ENCODE measurements at places on chromosomes 7 and 10.

GRCh38 chr10:28533571-28534304 is 820 bp downstream of the WAC start:
- DNase-seq = no peak

DNA sequence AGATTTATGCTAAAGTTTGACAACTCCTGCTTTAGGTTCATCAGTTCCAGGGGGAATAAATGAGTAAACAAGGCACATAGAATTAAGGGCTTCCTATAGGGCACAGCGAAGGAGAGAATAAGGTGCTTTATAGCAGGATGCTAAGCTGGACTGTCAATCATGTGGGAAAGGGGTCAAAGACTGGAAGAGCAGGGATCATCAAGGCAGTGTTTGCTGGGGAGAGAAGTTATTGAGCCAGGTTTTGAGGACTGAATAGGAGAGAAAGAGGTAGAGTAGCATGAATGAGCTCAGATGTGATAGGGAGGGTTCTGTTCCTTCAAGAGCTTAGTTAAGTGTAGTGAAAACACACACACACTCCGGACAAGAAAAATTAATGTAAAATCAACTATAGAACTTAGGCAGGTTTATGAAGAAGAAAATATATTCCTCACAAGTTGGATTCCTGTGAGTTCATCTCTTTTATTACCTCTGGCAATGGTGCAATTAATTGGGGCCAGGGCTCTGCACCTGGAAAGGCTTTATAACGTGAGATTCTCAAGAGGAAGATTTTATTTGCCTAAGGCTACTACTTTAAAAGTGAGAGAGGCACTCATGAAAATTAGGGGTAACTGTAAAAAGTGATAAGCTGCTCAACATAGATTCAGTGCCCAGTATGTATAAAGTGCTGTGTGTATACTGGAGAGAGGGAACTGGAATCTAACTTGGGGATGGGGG is 222.4 kb downstream of the AUTS2 start:
- no peak for DNase-seq

DNA sequence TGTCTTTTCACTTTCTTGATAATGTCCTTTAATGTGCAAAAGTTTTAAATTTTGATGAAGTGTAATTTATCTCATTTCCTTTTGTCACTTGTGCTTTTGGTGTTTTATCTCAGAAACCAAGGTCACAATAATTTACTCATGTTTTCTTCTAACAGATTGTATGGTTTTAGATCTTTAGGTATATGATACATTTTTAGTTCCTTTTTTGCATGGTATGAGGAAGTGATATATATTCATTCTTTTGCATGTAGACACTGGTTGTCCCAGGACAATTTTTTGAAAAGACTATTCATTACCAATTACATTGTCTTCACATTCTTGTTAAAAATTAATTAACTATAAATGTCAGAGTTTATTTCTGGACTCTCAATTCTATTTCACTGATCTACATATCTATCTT is 39.8 kb upstream of the GPR22 start:
- no peak for DNase-seq

DNA sequence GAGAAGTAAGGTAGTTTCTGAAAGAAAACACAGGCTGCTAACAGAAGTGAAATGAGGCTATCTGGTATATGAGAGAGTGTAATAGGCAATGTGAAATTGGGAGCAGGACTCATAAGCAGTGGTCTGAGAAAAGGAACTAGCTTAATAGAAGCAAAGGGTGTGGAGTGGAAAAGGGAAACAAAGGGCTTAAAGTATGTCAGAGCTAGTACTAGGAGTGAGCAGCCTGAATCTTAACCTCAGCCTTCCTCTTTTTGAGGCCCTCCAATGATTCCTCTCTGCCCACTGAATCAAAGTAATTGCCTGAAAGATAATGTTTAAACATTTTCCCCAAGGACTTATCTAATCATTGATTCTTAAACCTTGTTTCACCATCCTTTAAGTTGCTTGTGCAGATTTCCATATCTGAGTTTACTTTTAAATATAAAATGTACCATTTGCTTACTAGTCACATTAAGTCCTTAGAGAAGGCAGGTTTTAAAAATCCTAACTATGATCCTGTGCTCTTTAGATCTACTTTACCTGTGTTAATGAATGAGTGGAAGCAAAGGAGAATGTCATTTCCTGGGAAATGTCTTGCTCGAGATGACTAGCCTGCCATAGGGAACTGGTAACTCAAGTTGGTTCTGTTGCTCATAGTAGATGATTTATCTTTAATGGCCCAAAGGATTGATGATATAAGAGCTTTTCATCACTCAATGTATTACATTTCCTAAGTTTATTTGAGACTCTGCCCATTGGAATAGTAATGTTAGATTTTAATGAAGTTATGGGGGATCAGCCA is 155.0 kb downstream of the SKAP2 start:
- no peak for DNase-seq

DNA sequence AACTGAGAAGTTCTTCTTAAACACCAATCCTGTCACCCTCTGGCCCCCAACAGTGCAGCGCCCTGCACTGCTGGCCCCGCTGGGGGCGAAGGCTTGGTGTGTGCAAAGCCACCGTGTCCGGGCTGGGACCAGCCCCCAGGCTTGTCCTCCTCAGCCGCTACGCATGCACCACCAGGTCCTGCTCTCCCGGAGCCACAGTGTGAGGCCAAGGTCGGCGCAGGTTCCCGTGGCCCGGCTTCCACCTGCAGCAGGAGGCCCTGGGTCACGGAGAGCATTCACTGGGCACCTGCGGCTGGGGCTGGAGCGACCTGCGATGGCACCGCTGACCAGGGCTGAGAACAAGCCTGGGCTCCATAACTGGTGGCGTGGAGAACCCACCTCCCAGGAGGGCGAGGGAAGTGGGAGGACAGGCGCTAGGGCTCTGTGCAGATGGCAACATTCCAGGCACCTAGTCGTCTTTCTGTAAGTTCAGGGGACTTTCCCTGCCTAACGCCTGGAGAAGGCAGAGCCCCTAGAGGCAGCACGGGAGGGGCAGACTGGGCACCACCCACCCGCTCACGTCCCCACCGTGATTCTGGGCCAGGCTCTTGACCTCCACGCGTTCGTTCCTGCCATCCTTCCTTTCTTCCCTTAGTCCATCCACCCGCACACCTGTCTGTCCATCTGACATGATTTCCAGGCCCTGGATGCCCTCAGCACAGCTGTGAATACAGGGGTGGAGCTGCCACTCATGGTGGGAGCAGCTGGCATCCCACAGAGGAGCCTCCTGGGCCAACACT is 271.6 kb downstream of the ELFN1 start:
- DNase-seq = no peak

- no peak for DNase-seq
Measured at GRCh38 chr7:129017264-129017663, 37.6 kb downstream of the TNPO3 start.

DNA sequence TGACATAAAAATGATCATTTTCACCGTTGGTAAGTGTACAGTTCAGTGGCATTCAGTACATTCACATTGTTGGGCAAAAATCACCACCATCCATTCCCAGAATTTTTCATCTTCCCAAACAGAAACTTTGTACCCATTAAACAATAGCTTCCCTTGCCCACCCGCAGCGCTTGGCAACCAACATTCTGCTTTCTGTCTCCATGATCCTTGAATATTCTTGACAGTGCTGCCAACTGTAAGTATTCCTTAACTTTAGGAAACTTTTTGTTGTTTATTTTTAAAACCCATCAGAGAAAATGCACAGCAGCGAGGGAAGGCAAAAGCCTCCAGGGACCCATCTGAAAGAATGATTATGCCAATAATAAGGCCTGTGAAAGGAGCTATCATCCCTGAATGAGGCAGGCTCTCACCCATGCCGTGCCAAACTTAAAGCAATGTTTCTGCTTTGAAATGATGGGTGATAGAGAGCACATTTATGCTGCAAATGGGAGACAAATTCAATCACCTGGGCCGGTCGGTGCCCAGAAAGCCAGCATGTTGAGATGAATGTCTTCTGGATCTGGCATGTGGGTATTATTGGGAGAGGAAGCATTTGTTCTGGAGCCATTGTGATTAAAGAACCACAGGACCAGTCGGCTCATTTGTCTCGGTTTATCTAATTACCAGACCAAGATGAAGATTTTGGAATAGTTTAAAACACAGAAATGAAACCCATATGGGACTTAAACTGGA is 202.1 kb upstream of the NPVF start:
- DNase-seq = no peak

- no peak for DNase-seq
Measured at GRCh38 chr7:47480576-47481538, 101.1 kb downstream of the TNS3 start.

GRCh38 chr7:85102813-85103350 is 84.0 kb downstream of the SEMA3D start:
- DNase-seq = no peak
